ENCODE measurements at places on chromosomes 12 and 14. TPM values are rescaled to one million over a fixed set of nuclear protein-coding genes. Genes with fewer than 3 reads are reported as not detected.

SLC6A12 gene
- 7.8 TPM for total RNA-seq

AVPR1A gene
- 7.2 TPM for total RNA-seq

SLC39A2 gene
- not detected for total RNA-seq

BIN2 gene
- 0.63 TPM for total RNA-seq

FZD10 gene
- total RNA-seq = 0.31 TPM

SERPINA9 gene
- not detected for total RNA-seq

ACSS3 gene
- total RNA-seq = 6.3 TPM

TMTC3 gene
- 20.0 TPM for total RNA-seq

NUAK1 gene
- total RNA-seq = 43.2 TPM

CLECL1 gene
- not detected for total RNA-seq

FBLN5 gene
- total RNA-seq = 1.6 TPM

FOXA1 gene
- total RNA-seq = not detected

COQ10A gene
- 17.5 TPM for total RNA-seq

NKX2-8 gene
- total RNA-seq = not detected

ARF3 gene
- total RNA-seq = 71.4 TPM

Measured in parietal lobe (tissue), 2 donors.